ENCODE measurements at places on chromosomes 7 and 10.

DNA sequence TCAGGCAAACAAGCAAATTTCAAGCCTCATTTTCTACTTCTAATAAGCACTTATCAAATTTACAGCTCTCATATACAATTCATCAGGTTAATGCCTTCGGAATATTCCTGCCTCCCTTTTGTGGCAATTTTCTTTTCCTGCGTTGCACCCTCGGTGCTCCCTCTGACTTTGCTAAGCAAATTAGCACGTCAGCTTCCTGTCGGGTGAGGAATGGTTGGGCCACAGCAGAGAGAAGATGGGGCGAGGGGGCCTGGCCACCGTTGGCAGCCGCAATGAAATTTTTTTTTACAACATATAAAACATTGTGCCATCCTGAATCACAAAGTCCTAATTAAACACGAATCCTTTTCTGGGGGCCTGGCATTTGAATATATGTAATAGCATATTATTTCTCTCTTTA, 28.1 kb downstream of the ELFN1 start:
- DNase-seq: no peak

GRCh38 chr7:123260428-123260960, 60.7 kb upstream of the SLC13A1 start:
- DNase-seq: no peak

DNA sequence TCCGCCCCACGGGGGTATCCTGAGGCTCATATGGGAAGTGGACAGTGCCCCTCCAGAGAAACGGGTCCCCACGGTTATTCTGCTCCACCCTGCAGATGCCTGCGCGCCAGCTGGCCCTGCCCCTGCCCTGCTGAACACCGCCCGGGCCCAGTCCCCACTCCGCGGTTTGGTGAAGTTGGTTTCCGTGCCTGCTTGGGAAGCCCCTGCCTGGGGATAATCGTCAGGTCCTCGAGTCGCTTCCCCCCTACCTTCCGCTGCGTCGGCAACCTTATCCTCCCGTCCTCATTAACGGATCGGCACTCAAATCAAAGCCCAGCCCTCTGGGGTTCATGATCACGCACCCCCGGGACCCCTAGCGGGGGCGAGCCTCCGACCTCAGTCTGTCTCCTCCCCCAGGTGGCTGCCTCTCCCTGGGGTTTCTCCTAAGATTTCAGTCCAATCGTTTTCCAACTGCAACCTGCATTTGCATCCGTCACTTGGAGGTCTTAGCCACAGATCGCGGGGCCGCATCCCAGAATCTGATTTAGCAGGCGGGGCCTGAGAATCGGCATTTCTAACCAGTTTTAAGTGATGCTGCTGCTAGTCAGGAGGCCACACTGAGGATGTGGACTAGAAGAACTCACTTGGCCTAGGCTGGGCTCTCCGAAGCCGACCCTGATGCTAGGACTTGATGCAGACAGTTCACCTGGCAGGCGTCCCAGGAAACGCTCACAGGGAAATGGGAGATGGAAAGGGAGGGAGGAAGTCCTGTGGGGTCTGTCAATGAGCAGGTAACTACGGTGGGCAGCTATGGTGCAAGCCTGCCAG, 27.6 kb downstream of the WDR86 start:
- DNase-seq: no peak

DNA sequence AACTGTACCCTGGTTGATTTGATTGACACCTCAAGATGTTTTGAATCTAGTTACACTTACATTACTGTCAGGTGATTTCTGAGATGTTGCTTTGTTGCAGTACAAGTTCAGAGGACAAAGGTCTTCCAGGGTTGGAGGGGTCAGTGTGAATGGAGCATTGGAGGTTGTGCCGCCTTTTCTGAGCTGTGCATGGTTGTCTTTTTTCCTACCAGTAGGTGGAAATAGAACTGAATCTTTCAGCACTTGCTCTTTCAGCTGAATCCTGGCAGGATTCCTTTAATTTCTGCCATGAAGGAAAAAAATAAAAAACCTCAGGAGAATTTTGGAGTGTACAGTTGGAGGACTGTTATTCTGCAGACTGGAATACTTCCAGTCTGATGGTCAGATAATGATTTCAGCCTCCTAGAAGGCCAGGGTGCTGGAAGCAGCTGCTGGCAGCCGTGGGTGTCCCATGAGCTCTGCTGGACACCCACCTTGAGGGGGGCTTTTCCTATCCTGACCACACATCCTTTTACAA, 82.7 kb downstream of the PLCE1 start:
- DNase-seq: no peak

- DNase-seq: no peak
These were observed 227.8 kb upstream of the LRRTM3 start for GRCh38 chr10:66698069-66698468.

- no peak for DNase-seq
These were observed 14.3 kb downstream of the PCBD1 start for GRCh38 chr10:70874061-70874460.

DNA sequence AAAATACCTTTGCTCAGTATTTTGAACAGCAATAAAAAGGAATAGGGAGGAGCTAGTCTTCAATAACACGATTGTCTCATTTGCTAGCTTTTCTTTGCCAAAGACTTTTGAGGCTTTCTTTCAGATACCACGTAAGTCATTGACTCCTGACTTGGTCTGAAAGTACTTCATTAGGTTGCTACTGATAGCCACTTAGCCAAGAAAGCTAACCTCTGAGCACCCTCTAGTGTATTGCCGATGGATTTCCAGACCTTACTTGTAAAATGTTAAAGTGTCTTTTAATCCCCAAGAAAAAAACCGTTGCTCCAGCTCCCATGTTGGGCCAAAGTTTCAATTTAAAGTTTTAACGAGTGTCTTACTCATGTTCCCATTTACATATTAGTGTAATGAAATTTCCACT, 63.4 kb upstream of the STRIP2 start:
- no peak for DNase-seq

- DNase-seq: no peak
These were observed 155.1 kb upstream of the FAM13C start for GRCh38 chr10:59517341-59517899.

GRCh38 chr7:116271161-116271913, 61.0 kb downstream of the TES start:
- DNase-seq: no peak

GRCh38 chr7:133044722-133045473, 37.0 kb downstream of the CHCHD3 start:
- DNase-seq: no peak

DNA sequence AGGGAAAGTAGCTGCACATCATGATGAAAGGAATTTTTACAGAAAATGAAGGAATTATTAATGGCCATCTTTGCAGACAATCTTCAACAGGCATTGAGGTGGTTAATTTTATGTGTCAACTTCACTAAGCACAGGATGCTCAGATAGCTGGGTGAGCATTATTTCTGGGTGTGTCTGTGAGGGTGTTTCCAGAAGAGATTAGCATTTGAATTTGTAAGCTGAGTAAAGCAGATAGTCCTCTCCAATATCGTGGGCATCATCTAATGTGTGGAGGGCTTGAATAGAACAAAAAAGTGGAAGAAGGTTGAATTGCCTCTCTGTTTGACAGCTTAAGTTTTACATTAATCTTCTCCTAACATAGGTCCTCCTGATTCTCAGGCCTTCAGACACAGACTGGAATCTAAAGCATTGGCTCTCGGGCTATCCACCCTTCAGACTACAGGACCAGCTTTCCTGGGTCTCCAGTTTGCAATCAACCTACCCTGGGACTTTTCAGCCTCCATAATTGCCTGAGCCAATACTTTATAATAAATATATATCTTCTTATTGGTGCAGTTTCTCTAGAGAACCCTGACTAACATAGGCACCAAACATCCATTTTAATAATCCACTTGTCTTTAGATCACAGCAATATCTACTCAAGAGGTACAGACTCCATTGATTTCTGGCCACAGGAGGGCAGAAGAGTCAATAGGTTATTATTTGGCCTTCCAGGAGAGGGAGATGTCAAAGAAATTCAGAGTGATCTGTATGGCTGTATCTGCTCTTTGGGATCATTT, 10.5 kb upstream of the CRPPA start:
- DNase-seq: no peak

DNA sequence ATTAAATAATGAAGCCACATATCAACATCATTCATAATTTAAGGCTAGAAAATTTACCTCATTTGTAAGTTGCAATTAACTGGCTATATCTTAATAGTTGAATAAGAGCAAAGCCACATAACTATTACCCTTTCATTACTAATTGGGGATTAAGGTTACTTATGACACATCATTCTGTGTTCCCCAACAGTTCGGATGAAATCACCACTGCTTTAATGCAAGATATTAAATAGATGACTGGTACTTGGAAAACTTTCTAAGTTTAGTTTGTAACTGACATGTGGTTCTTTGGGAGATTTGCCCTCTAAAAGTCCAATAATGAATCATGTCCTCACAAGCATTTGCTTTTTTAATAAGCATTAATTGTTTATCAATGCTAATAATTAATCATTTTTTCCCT, 109.1 kb downstream of the MTERF1 start:
- no peak for DNase-seq

DNA sequence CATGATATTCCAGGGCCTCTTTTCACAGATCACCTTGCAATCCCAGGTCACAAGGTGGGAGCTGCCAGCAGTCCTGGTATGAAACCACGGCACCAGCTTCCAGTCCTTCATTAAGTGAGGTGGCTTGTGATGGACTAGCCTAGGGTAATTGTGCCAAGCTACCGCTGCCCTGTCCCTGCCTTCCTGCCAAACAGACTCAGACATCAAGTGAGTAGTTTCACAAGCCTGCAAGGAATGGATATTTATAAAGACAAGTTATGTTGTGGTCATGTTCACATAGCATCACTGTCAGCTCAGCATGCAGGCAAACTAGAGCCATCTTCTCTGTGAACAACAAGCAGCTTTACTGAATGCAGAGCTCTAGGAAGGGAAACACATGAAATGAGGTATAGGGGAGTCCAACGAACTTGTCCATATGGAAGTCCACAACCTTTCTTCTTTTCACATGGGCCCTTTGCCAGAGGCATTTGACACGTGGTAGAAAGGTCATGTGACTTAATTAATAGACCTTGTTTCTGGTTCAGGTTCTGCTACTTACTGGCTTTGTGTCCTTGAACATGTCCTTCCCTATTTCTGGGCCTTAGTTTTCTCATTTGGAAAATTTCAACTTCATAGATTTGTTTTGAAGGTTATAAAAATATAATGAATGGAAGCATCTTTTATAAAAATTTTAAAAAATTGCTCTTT, 1061.2 kb downstream of the KCNMA1 start:
- no peak for DNase-seq

- peak; percentile 90 for DNase-seq
These were observed 13.1 kb downstream of the LZTS2 start for GRCh38 chr10:101012525-101013364.

DNA sequence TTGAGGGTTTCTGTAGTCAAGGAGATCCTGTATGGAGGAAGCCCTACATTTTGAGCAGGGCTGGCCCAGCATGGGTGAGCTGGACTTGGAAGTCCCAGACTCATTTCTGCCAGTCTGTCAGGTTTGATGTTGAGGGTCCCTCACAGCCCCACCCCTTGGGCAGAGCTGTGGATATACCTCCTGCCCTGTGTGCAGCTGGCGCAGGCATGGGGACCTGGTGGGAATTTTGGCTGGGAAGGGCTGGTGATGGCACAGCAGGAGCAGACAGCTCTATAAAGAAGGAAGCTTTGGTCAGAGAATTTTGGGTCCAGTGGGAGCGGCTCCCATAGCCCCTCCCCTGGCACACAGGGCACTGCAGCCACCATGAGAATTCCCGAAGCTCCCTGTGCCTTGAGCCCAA, 482.6 kb downstream of the RPS24 start:
- no peak for DNase-seq

DNA sequence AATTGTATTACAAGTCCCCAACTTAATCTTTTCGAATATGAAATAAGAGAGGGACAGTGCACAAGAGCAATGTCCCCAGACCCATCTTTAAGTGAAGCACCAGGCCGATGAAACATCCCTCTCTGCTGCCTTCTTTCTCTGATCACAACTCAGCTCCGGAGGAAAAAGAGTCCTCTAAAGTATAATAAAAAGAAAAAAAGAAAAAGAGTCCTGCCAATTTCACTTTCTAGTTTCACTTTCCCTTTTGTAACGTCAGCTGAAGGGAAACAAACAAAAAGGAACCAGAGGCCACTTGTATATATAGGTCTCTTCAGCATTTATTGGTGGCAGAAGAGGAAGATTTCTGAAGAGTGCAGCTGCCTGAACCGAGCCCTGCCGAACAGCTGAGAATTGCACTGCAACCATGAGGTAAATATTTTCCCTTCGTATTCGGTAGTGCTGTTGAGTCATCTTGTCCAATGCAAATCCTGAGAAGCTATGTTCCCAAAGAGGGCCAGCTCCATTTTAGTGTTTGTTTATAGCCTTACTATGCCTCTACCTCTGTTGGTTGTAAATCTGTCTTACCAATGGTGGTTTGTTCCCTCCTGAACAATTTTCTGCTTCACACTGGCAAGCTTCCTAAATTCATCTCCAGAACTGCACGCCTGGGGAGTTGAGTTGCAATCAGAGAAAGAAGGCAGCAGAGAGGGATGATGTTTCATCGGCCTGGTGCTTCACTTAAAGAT, at the start of gene IFIT2:
IFIT2 (plus strand) TSS at position 326 of the 725 bp plus-strand sequence; CDS start at position 404, 78 bp downstream.
- DNase-seq: no peak

GRCh38 chr10:75959209-75959608, 527.8 kb downstream of the LRMDA start:
- no peak for DNase-seq
